A549 treated with RU486 at 1 μM for 4 hours (cell line): ENCODE measurements at places on chromosomes 11 and 22. TPM values are rescaled to one million over a fixed set of nuclear protein-coding genes. Genes with fewer than 3 reads are reported as not detected.

The SESN3 gene
- 0.07 to 0.16 TPM (median 0.09 TPM) in 4 of 5 replicates, not detected in the other for total RNA-seq

The TCIRG1 gene
- total RNA-seq, result 77.0 to 167 TPM (median 125 TPM) in 5 replicates

The KLHL35 gene
- 0.51 to 1.3 TPM (median 1.1 TPM) in 5 replicates for total RNA-seq

The CCDC87 gene
- total RNA-seq, result 0.53 to 0.80 TPM (median 0.64 TPM) in 5 replicates

The CEND1 gene
- total RNA-seq, result 1.4 to 2.0 TPM (median 1.6 TPM) in 5 replicates

The GNAZ gene
- 2.2 to 3.2 TPM (median 2.5 TPM) in 5 replicates for total RNA-seq

The TMA7B gene
- not detected in 5 replicates for total RNA-seq

The ANGPTL5 gene
- total RNA-seq, result 0.05 to 0.14 TPM in 2 of 5 replicates, not detected in the others

The SAA4 gene
- total RNA-seq, result not detected in 5 replicates

The KCNK4 gene
- 0.21 TPM in 1 of 5 replicates, not detected in the others for total RNA-seq

The COMMD9 gene
- total RNA-seq, result 39.7 to 67.4 TPM (median 53.6 TPM) in 5 replicates

The OR2AT4 gene
- total RNA-seq, result not detected in 5 replicates

The CTNND1 gene
- 53.7 to 65.2 TPM (median 61.6 TPM) in 5 replicates for total RNA-seq

The FREY1 gene
- total RNA-seq, result 0.20 to 1.00 TPM (median 0.32 TPM) in 3 of 5 replicates, not detected in the others
